ENCODE measurements at places on chromosomes 16 and 17.

- no peak for DNase-seq
These were observed 137.5 kb downstream of the TRIM37 start for GRCh38 chr17:58969156-58969555.

GRCh38 chr17:36813957-36814563 lies 123.2 kb upstream of the LHX1 start:
- no peak for DNase-seq

GRCh38 chr16:12215277-12216105 lies 239.0 kb downstream of the SNX29 start:
- peak; percentile 14 for DNase-seq

DNA sequence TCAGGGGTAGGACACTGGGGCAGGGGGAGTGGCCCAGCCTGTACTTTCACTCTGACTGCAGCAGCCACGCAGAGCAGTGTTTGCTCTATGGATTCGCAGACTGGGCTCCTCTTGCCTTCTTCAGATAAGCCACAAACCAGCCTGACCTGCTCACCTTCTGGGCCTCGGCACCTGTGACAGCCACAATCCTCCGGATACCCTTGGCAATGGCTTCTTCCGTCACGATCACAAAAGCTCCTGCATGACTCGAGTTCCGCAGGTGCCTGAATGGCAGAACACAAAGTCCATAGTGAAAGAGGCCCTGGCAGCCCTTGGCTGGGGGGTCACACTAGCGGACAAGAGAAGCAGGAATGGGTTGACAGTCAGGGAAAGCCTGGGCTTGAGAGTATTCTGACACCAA lies 3.8 kb upstream of the EXOSC6 start:
- no peak for DNase-seq

GRCh38 chr17:76442341-76443338 lies 10.3 kb downstream of the UBE2O start:
- peak; percentile 52 for DNase-seq

DNA sequence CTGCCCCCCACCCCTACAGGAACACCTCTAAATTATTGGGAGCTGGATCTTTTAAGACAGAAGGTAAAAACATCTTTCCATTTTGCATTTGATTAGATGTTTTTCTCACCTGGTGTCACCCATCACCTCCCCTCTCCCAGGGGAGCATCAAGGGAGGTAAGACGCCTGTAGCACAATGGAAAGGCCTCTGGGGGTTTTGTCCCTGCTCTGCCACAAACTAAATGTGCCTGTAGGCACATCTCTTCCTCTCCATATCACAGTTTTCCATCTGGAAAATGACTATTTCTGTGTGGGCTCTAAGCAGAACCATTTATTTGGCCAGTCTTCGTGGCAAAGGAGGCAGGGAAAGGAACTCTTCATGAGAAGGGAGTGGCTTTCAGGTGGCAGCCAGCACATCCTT lies 76.6 kb downstream of the GNAO1 start:
- DNase-seq: no peak

DNA sequence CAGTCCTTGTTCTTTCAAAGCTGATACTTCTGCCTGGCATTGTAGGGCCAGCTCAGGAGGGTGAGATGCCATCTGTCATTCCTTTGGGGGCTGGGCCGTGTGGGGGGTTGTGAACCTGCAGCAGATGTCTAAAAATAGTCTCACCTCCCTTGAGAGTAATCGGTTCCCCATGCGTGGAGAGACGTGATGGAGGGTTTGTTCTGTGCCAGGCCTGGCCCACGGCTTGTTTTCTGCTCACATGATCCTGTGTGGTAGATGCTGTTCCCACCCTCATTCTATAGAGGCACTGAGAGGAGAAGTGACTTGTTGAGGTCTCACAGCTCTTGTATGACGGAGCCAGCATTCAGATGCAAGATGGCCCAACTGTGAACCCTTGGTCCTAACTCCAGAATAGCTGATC lies 4.6 kb downstream of the IRF8 start:
- no peak for DNase-seq

DNA sequence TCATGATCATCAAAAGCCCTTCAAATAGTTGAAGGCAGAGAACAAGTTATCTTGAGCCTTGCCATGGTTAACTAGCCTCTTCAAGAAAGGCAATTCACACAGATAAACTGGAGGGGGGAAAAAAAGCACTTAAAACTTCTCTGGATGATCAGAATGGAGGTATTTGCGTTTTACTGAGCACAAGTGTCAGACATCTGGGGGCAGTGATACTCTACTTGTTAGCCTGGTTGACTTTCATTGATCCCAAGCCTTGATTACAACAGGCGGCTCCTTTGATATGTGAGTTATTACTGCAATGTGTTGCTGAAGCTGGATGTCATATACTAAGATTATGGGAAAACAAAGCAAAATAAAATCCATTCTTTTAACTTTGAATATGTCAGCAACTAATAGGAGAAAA lies 155.0 kb upstream of the HS3ST3A1 start:
- DNase-seq: no peak

DNA sequence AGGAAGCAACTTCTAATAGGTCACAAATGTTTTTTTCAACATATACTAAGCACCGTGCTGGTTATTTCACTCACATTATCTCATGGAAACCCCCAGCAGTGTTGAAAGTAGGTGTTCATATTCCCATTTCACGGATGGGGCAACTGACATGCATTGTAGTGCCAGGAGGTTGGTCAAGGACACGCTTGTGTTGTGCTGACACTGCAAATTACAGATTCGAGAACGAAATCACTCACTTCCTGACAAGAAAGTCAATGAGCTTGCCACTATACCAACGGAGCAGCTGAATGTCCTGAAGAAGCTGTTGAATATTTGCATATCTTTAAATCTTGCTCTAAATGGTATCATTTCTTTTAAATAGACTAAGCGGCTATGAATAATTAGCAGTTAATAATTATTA lies 378.0 kb upstream of the C16orf82 start:
- no peak for DNase-seq

GRCh38 chr17:73528679-73529078 lies 115.6 kb downstream of the SDK2 start:
- no peak for DNase-seq

- DNase-seq: no peak
These were observed 1.2 kb downstream of the ARHGAP17 start for GRCh38 chr16:25013751-25014499.

- no peak for DNase-seq
These were observed 64.5 kb downstream of the TNRC6C start for GRCh38 chr17:78023042-78023441.

- DNase-seq: no peak
These were observed 1.3 kb downstream of the TOM1L2 start for GRCh38 chr17:17970699-17971430.

DNA sequence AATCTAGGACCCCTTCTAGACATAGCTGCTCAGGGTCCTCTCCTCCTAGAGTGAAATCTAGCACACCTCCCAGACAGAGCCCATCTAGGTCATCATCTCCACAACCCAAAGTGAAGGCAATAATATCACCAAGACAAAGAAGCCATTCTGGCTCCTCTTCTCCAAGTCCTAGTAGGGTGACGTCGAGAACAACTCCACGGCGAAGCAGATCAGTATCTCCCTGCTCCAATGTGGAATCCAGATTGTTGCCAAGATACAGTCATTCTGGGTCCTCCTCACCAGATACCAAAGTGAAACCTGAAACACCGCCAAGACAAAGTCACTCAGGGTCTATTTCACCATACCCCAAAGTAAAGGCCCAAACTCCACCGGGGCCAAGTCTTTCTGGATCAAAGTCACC lies 10.7 kb downstream of the SRRM2 start:
- DNase-seq: no peak

- no peak for DNase-seq
These were observed 44.8 kb downstream of the RNF135 start for GRCh38 chr17:31015639-31016038.

GRCh38 chr17:61967729-61968128 lies 39.9 kb upstream of the INTS2 start:
- DNase-seq: no peak

DNA sequence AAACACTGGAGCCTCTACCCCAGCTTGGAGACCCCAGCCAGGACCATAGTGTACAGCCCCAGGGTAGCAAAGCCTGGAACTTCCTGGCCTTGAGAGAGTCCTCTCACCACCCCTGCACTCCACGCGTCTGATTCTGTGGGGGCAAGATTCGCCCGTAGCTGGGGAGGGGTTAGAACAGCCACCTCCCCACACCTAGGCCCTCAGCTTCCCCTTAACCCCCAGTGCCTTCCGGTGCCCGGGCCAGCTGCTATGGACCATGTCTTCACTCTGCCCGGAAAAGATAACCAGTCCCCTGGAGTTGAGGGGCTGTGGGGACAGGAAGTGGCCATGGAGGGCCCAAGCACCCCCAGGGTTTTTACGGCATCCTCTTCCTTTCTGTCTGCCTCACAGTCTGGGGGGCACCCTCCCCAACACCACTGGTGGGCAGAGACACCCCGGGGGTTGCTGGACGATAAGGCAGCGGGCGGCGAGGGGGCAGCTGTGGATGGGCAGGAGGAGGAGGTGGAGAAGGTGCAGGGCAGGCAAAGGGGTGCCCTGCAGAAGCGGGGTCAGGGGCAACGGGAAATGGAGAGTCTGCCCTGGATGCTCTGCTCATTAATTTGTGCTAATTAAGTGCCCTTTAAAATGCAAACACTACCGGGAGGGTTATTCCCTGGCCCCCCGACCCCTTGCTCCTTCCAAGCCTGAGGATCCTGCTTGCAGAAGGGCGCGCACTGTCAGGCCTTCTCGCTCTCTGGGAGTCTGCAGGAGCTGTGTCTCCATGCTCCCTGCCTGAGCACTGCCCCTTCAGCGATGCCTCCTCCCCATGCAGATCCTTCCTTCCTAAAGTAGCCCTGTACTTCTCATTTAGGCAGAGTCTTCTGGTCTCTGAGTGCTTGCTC lies 2.4 kb downstream of the PRSS27 start:
- no peak for DNase-seq

DNA sequence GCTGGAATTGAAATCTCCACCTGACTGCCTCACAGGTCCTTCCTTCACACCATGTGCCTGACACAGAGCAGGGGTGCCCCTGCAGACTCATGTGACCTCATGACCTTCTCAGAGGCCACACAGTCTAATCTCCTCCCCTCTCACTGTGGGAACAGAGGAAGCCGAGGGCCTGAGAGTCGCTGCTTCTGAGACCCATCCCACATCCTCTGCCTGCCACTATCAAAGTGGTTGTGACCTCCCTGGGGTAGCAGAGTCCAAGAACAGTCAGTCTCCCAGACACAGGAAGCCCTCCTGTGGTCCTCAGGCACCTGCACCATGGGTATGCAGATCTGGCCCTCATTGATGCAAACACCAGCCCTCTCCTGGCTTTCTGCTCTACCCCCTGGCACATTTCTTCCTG lies 78.5 kb downstream of the RAB11FIP4 start:
- DNase-seq: no peak

GRCh38 chr17:31584438-31585279 lies 193.2 kb downstream of the RAB11FIP4 start:
- peak; percentile 68 for DNase-seq

- no peak for DNase-seq
These were observed 279.4 kb upstream of the ELAC2 start for GRCh38 chr17:13297183-13297582.

DNA sequence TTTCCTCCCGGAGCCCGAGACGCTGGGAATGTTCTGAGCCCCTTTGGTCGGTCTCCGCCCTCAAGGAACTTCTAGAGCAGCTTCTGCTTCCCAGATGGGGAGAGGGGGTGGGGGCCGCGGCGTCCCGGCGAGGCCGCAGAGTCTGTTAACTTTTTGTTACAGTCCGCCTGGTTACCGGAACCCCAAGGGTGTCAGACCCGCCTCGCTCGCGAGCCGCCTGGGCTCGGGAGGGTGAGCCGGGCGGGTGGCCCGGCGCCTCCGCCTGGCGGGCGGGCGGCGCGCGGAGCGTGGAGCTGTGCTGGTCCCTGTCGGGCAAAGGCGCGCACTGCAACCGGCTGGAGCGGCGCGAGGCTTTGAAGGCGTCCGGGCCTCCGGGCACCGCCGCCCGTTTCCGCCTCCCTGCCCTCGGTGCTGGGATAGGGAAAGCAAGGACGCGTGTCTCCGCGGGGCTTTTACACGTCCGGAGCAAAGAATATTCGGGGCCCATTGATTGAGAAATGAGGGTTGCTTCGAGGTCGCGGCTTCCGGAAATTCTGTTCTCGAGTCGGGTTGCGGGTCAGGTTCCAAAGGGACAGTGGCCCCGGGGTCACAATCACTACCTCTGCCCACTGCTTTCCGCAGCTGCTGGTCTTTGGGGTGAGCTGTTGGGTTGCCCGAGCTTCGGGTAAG lies 1.7 kb downstream of the HS3ST3B1 start:
- DNase-seq: peak; percentile 89
